ENCODE measurements at places on chromosomes 12 and 14. TPM values are rescaled to one million over a fixed set of nuclear protein-coding genes. Genes with fewer than 3 reads are reported as not detected.

The HOXC12 gene
- polyA plus RNA-seq = 0.48 TPM

The SIX4 gene
- polyA plus RNA-seq = 26.3 TPM

The LPAR5 gene
- 2.4 TPM for polyA plus RNA-seq

The KRT77 gene
- 0.32 TPM for polyA plus RNA-seq

The PIWIL1 gene
- 0.09 TPM for polyA plus RNA-seq

The EFS gene
- 56.9 TPM for polyA plus RNA-seq

- DNase-seq = no peak
Observed at GRCh38 chr12:124852329-124852831, 11.3 kb downstream of the SCARB1 start.

DNA sequence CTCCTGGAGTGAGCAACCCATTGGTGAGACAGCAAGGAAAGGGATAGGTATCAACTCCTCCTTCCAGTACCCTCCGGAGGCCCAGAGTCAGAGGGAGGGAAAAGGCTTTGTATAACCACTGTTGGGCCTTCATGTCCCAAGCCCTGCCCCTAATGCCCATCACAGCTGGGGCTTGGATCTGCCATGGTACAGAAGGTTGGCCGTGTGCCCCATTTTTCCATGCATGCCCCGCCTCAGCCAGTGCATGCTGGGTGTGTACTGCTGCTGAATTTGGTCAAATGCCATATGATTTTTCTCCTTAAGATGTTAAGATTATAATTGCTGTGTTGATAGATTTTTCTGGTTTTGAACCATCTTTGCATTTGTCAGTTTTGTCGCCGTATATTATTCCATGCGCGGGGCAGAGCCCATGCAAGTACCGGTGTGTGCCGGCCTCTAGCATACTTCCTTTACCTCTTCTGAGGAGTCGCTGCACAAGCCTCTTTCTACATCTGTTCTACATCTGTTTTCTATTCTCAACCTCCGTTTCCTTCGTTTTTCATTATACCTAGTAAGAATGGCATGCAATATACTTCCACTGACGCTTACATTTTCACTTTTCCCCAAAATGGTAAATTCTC lies 26.6 kb downstream of the PPP2R5C start:
- no peak for DNase-seq

- DNase-seq = no peak
Observed at GRCh38 chr14:101200008-101200649, 296.6 kb upstream of the RTL1 start.

GRCh38 chr14:105108516-105108864 lies 43.3 kb upstream of the GPR132 start:
- DNase-seq = no peak

- DNase-seq = no peak
Observed at GRCh38 chr12:101299931-101300330, 20.0 kb downstream of the UTP20 start.

GRCh38 chr14:36604757-36605505 lies 22.5 kb upstream of the NKX2-8 start:
- DNase-seq = peak; percentile 70

DNA sequence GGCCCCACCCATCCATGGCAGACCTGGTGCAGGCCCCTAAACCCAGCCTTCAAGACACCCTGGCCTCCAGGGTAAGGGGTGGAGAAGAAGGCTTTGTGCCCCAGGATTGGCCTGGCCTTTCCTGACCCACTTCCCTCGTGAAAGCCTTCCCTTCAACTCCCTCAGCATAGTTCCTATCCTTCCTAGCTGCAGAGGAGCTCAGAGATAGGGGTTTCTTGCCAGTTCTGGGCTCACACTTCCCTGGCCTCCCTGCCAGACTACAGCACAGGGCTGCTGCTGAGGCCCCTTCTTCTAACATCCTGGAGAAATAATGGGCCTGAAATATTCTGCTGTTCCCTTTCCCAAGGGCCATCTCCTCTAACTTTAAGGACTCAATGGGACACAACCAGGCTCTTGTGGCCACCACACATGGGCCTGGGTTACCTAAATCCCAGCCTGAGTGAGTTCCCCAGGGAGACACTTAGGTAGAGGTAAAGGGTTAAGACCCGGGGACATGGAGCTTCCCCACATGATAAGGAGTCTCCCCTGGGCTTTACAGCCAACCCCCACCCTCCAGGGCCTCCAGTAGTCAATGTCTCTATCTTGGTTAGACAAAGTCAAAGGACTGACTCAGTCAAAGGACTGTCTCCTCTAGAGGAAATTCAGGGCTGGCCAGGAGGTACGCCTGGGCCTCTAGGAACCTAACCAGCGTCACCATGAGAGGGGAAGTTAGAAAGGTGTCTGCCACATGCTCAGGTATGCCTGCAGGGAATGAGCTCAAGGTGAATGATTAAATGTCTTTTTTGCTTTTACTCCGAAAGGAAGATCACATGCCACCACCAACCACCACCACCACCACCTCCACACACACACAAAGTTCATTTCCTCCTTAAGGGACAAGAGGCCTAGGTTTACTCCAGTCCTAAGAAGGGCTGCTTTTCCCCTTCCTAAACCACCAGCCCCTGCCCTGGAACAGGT lies 7.1 kb downstream of the ZFP36L1 start:
- DNase-seq = peak; percentile 48

GRCh38 chr14:75046899-75047298 lies 4.4 kb downstream of the MLH3 start:
- no peak for DNase-seq

DNA sequence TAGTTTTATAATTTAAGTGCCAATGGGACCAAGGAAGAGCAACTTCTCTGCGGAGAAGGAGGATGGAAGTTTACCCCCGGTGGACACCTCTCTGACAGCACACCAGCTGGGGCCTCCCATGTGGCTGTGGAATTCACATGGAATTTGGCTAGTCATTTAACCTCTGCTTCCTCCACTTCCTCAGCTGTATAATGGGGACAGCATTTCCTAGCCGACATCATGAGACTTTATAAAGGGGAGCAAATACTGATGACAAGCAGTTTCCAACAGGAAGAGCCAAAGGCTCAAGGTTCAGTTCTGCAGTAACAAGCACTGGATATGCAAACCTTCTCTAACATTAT lies 7.5 kb downstream of the DUSP6 start:
- DNase-seq = no peak

DNA sequence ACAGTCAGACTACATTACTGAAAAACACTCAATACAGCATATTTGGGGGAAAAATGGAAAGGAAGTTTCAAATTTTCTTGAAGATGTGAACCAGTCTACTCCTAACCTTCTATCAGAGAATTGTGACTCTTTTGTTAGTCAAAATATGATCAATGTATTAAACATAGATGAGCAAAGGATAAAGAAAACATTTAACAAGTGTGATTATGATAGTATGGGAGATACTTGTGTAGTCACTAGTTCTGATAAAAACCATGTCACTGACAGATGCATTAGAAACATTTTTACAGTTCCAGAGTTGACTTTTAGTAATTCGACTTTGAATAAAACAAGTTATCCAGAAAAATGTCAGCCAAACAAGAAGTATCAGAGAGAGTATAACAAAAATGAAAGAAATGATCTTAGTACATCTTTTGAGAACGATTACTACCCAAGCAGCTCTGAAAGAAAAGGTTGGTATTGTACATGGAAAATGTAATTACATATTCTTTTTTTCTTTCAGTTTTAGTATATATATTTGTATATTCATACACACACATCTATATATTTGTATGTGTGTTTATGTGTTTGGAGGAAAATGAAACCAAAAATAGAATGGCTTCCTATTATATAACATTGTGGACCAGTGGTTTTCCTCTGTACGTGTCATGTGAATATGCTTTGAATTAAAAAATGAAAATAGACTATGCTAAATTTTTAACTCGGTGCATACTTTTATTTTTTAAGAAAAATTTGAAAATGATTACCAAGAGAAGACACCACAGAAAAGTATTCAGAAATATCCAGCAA lies 63.3 kb upstream of the ABCD2 start:
- DNase-seq = no peak

DNA sequence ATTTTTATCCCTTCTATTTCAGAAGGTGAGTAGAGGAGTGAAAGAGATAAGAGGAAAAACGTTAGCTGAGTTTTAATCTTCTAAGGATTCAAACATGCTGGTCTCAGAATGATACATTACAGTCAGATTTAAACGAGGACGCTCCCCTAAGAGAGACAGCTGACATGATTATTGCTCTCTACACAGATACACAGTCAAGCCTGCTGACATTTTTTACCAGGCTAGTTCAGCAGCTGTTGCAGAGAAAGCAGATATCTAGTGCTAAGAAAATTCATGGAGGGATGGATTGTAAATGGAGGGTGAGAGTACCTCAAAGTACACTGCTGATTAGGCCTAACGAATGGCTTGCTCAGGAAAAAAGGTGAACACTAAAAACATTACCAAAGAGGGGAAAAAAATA lies 31.9 kb upstream of the SOS2 start:
- no peak for DNase-seq

GRCh38 chr12:8154526-8154925 lies 2.3 kb upstream of the ZNF705A start:
- DNase-seq = no peak

GRCh38 chr12:3016191-3016590 lies 57.0 kb downstream of the TEAD4 start:
- DNase-seq = no peak

DNA sequence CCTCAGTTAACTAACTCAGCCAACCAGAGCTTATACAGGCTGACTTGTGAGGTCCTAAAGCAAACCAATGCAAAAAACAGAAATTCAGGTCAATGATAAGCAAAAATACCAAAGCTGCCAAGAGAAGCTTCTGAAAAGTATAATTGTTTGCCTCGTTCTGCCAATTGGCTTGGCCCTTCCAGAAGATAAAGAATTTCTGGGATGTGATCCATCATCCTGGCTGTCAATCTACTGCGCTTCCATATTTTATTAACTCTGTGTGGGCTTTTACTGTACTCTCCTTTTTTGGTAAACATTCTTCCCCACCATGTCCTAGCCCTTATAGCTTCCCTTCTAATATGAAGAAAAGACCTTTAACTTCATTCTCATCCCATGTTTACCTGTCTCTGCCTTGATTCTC lies 387.9 kb downstream of the TMEM117 start:
- no peak for DNase-seq

DNA sequence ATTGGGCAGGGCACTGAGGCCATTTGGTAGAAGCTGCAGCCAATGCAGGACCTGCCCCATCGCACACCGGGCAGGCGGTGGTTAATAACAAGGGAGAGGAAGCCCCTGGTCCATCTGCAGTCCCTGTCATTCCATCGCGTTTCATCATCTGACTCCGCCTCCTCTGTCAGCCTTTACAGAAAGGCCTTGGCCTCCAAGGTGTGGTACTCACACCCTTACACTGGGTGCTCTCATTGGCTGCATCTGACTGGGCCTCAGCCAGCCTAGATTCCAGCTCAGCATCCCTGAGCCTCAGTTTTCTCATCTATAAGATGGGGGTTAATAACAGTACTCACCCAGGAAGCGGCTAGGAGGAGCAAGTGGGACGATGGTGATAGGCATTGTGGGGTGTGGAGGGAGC lies 14.7 kb upstream of the HHIPL1 start:
- no peak for DNase-seq

GRCh38 chr12:85182699-85183098 lies 97.3 kb upstream of the ALX1 start:
- no peak for DNase-seq

- no peak for DNase-seq
Observed at GRCh38 chr12:122411537-122411936, 10.9 kb downstream of the CLIP1 start.

DNA sequence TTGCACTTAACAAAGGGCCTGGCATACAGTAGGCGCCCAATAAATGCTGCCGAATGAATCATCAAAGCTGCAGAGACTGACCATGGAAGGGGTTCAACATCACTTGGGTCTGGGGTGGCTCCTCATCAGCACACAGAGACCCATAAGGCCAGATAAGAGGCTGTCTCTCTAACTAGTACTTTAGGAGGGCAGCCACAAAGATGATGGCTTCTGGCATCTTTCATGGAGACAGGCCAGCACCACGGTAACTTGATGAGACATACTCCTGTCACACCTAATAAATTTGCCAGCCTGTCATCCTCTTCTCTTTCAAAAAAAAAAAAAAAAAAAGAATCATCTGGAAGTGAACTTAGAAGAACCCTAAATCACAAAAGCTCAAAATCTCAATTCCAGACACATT lies 3.4 kb downstream of the PRIMA1 start:
- no peak for DNase-seq

- no peak for DNase-seq
Observed at GRCh38 chr12:95216711-95217376, 423 bp downstream of the FGD6 start.

DNA sequence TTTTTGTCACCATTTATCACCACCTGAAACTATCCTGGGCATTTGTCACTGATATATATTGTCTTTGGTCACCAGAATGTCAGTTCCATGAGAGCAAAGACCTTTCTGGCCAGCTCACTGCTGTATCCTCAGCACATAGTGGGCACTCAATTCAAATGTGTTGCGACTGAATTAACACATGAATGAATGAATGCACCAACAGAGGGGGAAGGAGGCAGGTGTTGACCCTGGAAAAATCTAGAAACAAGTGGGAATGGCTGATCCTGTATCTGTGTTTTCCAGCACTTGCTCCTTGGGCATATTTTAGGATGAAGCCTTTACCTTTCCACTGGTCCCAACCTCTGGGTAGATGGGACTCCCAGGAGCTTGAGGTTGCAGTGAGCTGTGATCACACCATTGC lies 3.4 kb upstream of the NCOR2 start:
- DNase-seq = no peak

DNA sequence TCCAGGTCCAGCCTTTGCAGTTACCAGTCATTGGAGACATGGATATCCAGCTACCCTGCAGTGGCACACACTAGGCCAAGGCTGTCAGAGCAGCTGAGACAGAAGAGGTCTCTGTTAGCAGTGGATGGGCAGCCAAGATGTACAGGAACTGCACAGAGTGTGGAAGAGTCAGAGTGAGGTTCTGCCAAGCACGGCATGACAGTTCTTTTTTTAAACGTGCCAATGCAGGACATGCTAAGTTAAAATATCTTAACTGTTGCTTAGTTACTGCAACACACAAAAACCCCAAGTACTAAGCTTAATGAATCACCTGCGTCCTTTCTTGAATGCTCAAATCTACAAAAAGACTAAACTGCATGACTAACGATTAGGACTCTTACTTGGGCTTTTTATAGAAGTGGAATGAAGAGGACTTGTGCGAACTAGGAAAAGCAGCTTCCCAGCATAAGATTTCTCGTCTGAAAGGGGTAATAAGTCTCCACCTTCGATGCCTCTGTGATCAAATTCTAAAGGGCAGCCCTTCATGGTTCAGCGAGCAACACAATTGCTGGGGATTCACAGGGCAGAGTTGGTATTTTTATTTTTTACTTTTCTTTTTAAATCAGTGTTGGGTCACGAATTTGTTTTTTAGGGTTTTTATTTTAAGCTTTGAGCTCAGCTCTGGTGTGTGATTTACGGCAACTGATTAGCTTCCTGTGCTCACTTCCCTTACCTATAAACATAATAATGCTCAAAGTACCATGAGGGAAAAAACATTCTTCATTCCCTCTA lies 20.6 kb downstream of the MAPK1IP1L start:
- DNase-seq = no peak

- no peak for DNase-seq
Observed at GRCh38 chr12:19382563-19382962, 56.7 kb upstream of the AEBP2 start.

- DNase-seq = no peak
Observed at GRCh38 chr12:42140901-42141300, 3.8 kb downstream of the GXYLT1 start.

Measured in hindlimb muscle (tissue), 1 donor.